SHP77 treated with DMSO at 0.1 percent for 48 hours (cell line): ENCODE measurements at places on chromosomes 5 and 9.

GRCh38 chr5:87278590-87279100, 11.0 kb downstream of the RASA1 start:
- no peak for DNase-seq

GRCh38 chr9:98612061-98612752, 96.5 kb downstream of the GABBR2 start:
- DNase-seq, result no peak

DNA sequence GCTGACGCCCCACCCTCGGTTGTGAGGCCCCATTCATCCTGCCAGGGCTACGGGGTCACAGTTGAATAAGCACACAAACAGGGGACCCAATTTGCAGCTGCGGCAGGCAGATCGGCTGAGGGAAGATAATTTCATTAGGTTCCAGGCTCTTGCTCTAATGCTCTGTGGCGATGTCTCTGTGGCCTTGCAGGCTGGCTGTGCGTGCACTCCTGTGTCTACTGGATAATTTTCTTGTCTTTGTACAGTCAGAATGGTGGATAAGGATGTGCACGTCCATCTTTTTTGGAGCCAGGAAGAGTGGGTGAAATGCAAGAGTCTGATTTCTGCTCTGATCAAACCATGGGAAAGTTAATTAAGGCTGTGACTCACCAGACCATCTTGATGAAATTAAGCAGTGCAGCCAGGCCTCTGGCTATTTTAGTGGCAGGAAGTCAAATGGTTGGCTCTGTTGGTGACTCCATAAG, 39.2 kb downstream of the NSG2 start:
- no peak for DNase-seq

- no peak for DNase-seq
Measured at GRCh38 chr5:173954671-173955521, 34.1 kb upstream of the C5orf47 start.

DNA sequence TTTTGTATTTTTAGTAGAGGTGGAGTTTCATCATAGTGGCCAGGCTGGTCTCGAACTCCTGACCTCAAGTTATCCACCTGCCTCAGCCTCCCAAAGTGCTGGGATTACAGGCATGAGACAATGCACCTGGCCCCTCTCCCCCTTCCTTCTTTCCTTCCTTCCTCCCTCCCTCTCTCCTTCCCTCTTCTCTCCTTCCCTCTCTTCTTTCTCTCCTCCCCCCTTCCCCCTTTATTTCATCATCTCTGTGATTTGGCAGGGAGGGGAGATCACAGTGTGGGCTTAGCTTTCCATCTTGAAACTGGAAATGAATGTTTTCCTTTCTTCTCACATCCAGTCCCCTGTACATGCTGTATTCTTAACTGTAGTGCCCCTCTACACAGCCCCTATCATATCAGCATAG, 12.7 kb downstream of the RHOBTB3 start:
- no peak for DNase-seq

GRCh38 chr5:57692582-57693487, 210.2 kb upstream of the ACTBL2 start:
- DNase-seq, result no peak

GRCh38 chr9:95092262-95093072, 225.0 kb downstream of the FANCC start:
- DNase-seq, result no peak

DNA sequence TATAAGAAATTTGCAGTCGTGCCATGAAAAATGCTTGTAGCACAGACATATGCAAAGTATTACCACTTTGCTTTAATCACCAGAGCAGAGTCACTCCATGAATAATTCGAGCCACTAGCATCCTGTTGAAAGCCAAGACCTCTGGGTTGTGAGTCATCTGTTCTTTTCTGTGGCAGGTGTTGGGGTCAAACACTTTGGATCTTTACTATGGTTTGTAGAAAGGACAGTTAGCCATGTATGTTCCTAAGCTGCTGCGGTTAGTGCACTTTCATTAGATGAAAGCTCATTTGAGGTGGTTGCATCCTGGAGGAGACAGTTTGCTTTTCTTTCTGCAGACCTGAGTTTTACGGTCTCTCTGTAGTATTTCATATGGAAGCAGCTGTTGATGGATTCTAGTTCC, 223.7 kb downstream of the DMRT2 start:
- DNase-seq, result no peak

- DNase-seq, result no peak
Measured at GRCh38 chr5:124212934-124213333, 533.5 kb downstream of the ZNF608 start.

DNA sequence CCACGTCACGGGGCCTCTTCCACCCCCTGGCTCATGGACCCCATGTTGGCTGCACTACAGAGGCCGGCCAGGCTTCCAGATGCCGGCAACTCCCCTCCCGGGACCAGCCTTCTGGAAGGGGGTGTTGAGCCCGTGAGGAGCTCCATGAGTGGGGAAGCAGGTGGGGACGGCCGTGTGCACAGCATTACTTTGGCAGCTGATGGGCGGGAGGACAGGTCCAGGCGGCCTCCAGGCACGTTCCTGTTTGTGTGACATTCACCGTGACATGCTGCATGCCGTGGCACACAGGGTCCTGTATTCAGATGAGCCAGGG, 29.1 kb upstream of the ABO start:
- no peak for DNase-seq

GRCh38 chr9:38061326-38061977, 7.6 kb downstream of the SHB start:
- no peak for DNase-seq
